Activated T-helper 1 cell treated with anti-CD3 and anti-CD28 coated beads, Interleukin-2, amount 50 U/mL, for 16 hours (primary cell): ENCODE measurements at places on chromosomes 3 and 15.

- DNase-seq: no peak
These were observed 22.3 kb downstream of the EHD4 start for GRCh38 chr15:41950127-41950483.

- DNase-seq: no peak
These were observed 571.9 kb upstream of the CBLB start for GRCh38 chr3:106440672-106441071.

GRCh38 chr3:57120451-57121174, 44.5 kb downstream of the IL17RD start:
- no peak for DNase-seq

DNA sequence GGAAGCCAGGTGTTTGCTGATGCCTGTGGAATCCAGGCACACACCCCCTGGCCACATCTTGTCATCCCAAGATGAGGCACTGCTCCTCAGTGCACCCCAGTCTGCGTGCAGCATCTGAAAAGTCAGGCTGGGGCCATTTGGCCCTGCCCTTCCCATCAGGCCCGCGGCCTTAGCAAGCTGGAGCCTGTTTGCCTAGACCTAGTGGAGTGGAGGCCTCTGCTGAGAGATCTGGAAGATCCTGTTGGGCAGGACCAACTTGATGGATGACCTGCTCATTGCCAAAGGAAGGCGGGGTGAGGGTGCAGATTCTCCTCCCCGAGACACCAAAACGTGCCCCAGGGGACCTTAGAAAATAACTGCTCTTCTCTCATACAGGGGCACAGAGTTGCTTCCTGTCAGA, 220.2 kb downstream of the SHQ1 start:
- DNase-seq: no peak

DNA sequence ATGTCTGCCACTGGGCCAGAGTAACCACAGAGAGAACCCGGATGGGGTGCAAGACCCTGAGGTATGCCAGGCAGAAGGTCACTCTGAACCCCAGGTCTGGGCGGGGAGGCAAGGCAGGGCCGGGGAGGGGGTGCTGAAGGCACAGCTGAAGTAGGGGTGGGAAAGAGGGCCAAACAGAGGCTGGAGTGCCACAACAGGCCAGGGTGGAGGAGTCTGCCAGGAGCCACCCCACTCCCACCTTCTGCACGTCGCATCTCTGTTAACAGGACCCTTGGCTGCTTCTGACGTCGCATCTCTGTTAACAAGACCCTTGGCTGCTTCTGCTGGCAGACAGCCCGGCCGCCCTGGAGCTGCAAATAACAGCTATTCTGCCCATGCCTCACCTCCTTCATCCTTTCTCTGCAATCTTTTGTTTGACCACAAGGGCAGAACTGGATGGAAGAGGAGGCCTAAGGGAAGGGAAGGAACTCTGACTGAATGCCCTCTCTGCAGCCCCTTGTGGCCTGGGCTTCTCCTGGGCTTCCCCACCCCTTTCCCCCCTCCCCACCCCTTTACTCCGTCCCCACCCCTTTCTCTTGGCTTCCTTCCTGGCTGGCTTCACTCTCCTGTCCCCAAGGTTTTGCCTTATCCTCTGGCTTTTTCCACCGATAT, 20.6 kb upstream of the FBLN2 start:
- no peak for DNase-seq

DNA sequence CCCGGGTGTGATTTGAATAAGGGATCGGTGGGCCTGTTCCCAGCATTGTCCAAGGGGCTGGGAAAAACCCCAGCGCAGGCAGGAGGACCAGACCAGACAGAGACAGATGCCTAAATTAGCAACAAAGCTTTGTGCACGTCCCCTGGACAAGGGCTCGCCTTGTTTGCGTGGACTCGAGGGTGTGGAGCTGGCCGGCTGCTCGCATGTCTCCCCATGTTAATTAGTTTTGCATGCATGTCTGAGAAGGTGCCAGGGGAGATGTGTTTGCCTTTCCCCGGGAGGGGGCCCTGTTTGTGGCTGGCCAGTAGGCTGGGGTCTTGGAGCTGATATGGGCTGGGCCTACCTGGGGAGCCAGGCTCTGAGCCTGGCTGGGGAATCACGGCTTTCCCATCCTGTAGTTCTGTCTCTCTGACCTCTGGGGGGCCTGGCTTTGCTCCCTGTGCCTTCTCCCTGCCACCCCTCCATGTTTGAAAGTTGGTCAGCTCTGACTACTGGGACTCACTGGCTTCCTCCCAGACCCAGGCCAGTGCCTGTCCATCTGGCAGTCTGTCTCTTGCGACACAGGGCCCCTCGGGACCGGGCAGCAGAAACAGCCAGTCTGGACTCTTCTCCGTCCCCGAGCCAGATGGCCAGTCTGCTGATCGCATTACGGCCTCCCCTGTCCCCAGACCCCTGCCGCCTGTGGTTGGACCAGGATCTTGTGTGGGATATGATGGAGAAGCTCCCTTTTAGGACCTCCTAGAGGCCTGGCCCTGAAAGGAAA, 55.4 kb upstream of the POLG start:
- no peak for DNase-seq

GRCh38 chr3:177353140-177353539, 155.9 kb upstream of the TBL1XR1 start:
- no peak for DNase-seq

DNA sequence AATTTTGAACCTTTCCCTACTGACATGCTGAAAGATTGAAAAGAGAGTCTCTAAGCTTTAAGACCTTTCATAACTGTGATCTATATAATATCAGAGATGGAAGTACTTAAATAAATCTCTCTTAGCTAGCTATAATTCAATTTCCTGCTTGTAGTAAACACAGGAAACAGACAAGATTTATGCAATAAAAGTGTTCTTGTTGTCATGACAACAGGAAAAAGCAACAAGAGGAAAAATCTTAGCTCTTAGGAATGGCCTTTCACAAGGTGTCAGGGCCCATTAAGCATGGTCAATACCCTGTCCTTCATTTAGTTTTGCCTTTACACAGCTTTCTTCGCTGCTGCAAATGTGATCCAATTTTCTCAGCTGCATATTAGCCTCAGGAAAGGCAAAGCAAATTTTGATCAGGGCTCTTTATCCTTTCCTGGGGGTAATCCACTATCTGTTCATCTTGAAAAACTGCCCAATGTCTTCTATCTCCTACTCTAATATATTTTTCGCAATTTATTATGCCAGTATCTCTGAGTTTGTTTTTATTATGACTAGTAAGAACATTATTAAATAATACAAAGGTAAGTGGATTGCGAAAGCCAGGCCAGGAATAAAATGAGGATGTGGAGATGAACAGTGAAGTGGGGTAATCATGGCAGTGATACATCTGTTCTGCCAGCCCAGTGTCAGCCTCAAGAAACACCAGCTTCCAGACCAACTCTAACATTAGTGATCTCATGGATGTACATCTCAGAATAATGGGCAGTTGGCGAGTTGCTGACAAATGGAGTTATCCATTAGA, 28.7 kb downstream of the SIDT1 start:
- no peak for DNase-seq

DNA sequence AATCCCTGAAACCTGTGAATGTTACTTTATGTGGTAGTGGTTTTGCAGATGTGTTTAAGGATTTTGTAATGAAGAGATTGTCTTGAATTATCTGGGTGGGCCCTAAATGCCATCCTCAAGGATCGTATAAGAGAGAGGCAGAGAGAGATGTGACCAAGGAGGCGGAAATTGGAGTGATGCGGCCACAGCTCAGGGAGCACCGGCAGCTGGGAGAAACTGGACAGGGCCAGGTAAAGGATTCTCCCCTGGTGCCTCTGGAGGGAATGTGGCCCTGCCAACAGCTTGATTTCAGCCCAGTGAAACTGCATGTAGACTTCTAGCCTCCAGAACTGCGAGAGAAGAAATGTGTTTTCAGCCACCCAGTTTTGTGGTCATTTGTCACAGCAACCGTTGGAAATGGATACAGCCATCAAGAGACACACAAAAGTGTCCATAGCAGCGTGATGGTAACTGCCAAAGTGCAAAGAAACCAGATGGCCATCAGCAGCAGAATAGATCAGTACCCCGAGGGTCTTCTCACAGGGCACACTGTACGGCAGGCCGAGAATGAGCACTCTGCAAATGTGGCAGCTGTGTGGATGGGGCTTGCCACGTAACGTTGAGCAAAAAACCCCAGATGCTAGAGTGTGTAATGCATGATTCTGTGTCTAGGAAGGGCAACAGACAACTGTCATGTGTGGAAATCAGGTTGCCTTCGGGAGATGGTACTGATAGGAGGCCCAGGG, 12.2 kb downstream of the APBA2 start:
- no peak for DNase-seq

GRCh38 chr15:62426387-62426956, 261.4 kb upstream of the C2CD4B start:
- no peak for DNase-seq

GRCh38 chr3:151206201-151206600, 3.2 kb upstream of the GPR171 start:
- no peak for DNase-seq

GRCh38 chr15:61205346-61205921, 23.7 kb downstream of the RORA start:
- DNase-seq: no peak

DNA sequence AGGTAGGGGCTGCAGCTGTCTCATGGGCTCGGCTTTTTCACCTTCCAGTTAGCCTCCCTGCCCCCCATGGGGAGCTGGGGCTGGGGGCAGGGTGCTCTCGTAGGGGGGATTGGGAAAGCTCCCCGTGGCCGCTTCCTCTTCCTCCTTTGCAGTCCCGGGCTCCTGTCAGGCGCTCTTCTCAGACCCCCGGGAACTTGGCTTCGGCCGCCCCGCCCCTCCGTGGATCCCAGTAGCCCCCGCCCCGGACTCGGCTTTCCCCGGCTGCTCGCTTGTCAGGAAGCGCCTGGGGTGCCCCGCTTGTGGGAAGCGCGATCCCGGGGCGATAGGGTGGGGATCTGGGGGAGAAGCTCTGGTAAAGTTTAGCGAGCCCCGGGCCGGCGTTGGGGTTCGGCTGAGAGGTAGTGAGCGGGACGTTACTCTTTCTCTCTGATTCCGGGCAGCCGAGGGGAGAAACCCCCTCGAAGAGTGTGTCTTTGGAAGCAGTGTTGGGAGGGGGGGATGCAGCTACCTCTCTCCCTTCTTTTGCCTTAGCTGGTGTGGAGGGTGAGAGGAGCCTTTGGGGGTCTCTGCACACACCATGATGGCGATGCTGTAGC, 611 bp downstream of the PIAS1 start:
- DNase-seq: peak; percentile 8

DNA sequence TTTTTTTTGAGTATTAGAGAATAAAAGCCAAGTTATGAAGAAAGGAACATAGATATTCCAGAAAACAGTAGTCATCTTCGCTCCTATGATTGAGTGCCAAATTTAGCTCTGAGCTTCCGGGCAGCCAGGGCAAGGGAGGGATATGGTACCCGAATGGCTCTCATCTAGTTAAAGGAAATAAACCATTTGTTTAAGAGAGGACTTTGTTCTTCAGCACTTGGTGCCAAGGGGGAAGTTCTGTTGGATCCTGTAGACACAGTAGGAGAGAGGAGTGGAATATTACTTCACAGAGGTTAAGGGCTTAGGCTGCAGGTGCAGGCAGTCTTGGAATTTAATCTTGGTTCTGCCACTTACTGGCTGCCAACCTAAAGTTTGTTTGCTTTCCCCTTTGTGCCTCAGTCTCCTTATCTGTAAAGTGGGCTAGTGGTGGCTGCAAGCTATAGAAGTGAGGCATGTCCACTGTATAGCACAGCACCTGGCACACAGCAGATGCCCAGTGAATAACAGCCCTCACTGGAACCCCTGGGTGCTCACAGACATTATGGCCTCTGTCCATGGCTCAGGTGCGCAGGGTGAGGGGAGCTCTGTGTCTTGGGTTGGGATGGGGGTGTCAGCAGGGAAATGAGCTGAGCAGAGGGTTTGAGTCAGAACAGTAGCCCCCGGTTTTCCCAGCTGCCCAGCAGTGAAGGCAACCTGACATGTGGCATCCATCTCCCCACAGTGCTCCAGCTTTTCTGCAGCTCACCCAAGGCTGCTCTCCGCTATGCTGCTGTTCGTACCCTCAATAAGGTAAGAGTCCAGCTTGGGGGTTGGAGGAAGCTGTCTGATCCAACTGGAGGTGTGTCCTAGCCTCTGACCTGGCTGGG, 10.4 kb downstream of the COPG1 start:
- no peak for DNase-seq

- DNase-seq: no peak
These were observed 31.7 kb upstream of the ATOSA start for GRCh38 chr15:52710708-52711389.

- no peak for DNase-seq
These were observed 3.2 kb downstream of the SSR3 start for GRCh38 chr3:156551746-156552145.

- DNase-seq: no peak
These were observed 94.1 kb downstream of the ITPR1 start for GRCh38 chr3:4587061-4587837.

GRCh38 chr15:92392462-92392861, 1.2 kb upstream of the ST8SIA2 start:
- no peak for DNase-seq

GRCh38 chr3:45953536-45953935, 10.3 kb downstream of the CXCR6 start:
- DNase-seq: no peak

GRCh38 chr3:134364936-134365765, 9.1 kb downstream of the AMOTL2 start:
- DNase-seq: no peak

DNA sequence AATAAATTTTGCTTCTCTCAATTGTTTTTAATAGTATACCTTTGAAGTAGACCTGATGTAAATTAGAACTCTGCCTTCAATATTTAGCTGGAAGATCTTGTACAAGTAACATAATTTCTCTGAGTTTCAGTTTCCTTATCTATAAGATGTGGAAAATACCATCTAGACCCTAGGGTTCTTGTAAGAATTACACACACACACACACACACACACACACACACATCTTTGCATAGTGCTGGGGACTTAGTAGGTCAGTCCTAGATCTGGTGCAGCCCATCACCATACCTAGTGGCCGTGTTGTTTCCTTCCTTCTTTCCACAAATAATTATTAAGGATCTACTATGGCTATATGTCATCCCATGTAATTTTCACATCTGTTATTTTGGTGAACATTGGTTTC, 11.0 kb downstream of the TRAT1 start:
- no peak for DNase-seq

DNA sequence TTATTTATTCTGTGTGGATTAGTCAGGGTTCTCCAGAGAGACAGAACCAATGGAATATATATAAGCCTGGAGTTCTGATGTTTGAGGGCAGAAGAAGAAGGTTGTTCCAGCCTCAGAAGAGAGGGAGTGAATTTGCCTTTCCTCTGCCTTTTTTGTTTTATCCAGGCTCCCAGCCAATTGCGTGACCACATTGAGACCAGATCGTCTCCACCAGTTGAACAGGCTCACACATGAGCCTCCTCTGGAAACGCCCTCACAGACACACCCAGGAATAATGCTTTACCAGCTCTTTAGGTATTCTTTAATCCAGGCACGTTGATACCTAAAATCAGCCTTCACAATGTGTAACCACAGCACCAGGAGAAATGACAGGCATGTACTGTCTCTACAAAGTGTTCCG, 923.1 kb downstream of the TBL1XR1 start:
- DNase-seq: no peak
